ENCODE measurements at places on chromosomes 5 and 9. TPM values are rescaled to one million over a fixed set of nuclear protein-coding genes. Genes with fewer than 3 reads are reported as not detected.

DNA sequence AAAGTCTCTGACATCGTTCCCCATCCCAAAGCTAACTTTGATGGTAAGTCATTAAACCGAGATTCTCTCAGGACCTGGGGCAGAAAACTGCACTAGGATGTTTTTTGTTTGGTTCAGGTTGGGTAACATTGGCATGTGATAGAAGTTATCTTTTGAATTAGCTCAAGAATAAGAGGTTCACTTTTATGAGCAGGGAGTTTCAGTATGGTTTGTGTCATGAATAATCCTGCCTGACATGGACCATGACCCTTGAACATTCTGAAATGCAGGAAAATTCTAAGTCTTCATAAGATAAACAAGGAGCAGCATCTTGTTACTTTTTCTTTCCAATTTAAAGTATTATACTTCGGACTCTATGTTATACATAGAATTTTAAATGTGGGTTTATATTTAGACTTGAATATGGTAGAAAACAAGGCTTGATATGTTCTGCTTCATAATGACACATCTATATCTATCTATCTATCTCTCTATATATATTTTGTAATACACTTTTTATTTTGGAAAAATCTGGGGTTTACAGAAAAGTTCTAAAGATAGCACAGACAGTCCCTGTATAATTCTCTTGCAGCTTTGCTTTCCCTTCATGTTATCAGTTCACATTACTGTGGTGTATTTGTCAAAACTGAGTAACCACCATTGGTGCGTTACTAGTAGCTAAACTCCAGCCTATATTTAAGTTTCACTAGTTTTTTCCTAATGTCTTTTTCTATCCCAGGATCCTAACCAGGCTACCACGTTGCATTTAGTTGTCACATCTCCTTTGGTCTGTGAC is 102.7 kb upstream of the TAF11L2 start:
- no peak overlapping the region for H3K4me3 ChIP-seq
- no peaks in the 10 kb centered on the region for H3K4me1 ChIP-seq
- H3K27me3 ChIP-seq = no peaks in the 10 kb centered on the region
- no peaks in the 10 kb centered on the region for H3K36me3 ChIP-seq
- H3K27ac ChIP-seq = no peak overlapping the region

- no peak for DNase-seq
- no peak overlapping the region for H3K4me3 ChIP-seq
- no peak overlapping the region for H3K27ac ChIP-seq
- no peaks in the 10 kb centered on the region for H3K36me3 ChIP-seq
Measured at GRCh38 chr9:90112788-90113187, 508.0 kb downstream of the GADD45G start.

GRCh38 chr5:159230657-159231056 is 21.3 kb upstream of the RNF145 start:
- H3K4me3 ChIP-seq = no peak overlapping the region
- no peak for DNase-seq
- H3K27ac ChIP-seq = no peak overlapping the region
- H3K27me3 ChIP-seq = no peaks in the 10 kb centered on the region
- H3K36me3 ChIP-seq = no peaks in the 10 kb centered on the region
- no peaks in the 10 kb centered on the region for H3K4me1 ChIP-seq

GRCh38 chr9:89471390-89471789 is 26.5 kb downstream of the SEMA4D start:
- no peak overlapping the region for H3K27ac ChIP-seq
- no peak overlapping the region for H3K4me3 ChIP-seq
- no peak for DNase-seq
- no peaks in the 10 kb centered on the region for H3K4me1 ChIP-seq

DNA sequence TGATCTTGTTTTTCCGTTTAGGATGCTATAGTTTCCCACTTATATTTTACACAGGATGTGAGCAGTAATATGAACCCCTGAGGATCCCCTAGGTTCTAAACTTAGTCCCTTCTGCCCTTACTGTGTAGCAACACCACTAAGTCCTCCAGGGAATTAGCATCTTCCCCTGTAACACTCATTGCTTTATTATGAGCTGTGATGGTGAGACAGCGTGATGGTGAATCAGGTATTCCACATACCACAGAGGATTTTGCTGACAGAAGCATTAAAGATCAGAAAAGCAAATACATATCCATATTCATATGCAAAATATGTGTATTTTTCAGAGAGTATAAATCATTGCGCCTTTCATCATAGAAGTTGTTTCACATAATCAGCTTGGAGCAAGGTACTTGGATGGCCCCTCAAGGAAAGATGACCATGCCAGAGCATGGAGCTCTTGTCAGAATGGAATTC is 317.0 kb downstream of the ICE1 start:
- H3K4me1 ChIP-seq = no peaks in the 10 kb centered on the region
- H3K4me3 ChIP-seq = no peak overlapping the region
- DNase-seq = no peak
- H3K27me3 ChIP-seq = no peaks in the 10 kb centered on the region

GRCh38 chr9:91004992-91005391 is 203.4 kb downstream of the SYK start:
- no peaks in the 10 kb centered on the region for H3K36me3 ChIP-seq
- no peaks in the 10 kb centered on the region for H3K27me3 ChIP-seq
- H3K4me3 ChIP-seq = no peak overlapping the region

GRCh38 chr5:142798099-142798770 is 28.1 kb downstream of the ARHGAP26 start:
- no peaks in the 10 kb centered on the region for H3K27me3 ChIP-seq
- H3K4me1 ChIP-seq = no peaks in the 10 kb centered on the region
- H3K36me3 ChIP-seq = no peaks in the 10 kb centered on the region
- no peak overlapping the region for H3K27ac ChIP-seq
- DNase-seq = no peak

- no peak overlapping the region for H3K4me3 ChIP-seq
- H3K27ac ChIP-seq = no peak overlapping the region
- H3K36me3 ChIP-seq = no peaks in the 10 kb centered on the region
- no peaks in the 10 kb centered on the region for H3K4me1 ChIP-seq
- no peaks in the 10 kb centered on the region for H3K27me3 ChIP-seq
Measured at GRCh38 chr5:160173-160510, 31.2 kb upstream of the LRRC14B start.

GRCh38 chr5:97172227-97172626 is 10.8 kb downstream of the RIOK2 start:
- no peak overlapping the region for H3K27ac ChIP-seq
- H3K27me3 ChIP-seq = no peaks in the 10 kb centered on the region
- no peak for DNase-seq
- no peaks in the 10 kb centered on the region for H3K4me1 ChIP-seq

- H3K27ac ChIP-seq = no peak overlapping the region
- DNase-seq = no peak
- no peaks in the 10 kb centered on the region for H3K27me3 ChIP-seq
- H3K4me3 ChIP-seq = no peak overlapping the region
Measured at GRCh38 chr5:164090358-164090757, 584.9 kb downstream of the MAT2B start.

GRCh38 chr5:42950456-42951292 is 89.4 kb downstream of the ANXA2R start:
- H3K27ac ChIP-seq = peak overlapping the region; percentile 81
- H3K4me1 ChIP-seq = no peaks in the 10 kb centered on the region
- H3K4me3 ChIP-seq = peak overlapping the region; percentile 10
- DNase-seq = peak; percentile 51

GRCh38 chr5:151671950-151672349 is 14.8 kb downstream of the SPARC start:
- peak overlapping the region; percentile 100 for H3K27ac ChIP-seq
- no peaks in the 10 kb centered on the region for H3K36me3 ChIP-seq
- no peaks in the 10 kb centered on the region for H3K27me3 ChIP-seq
- no peak overlapping the region for H3K4me3 ChIP-seq

- no peak for DNase-seq
- peaks cover 15% of the 10 kb centered on the region for H3K4me1 ChIP-seq
- no peaks in the 10 kb centered on the region for H3K27me3 ChIP-seq
- H3K36me3 ChIP-seq = no peaks in the 10 kb centered on the region
- no peak overlapping the region for H3K27ac ChIP-seq
Measured at GRCh38 chr9:116450378-116451139, 236.5 kb upstream of the TRIM32 start.

DNA sequence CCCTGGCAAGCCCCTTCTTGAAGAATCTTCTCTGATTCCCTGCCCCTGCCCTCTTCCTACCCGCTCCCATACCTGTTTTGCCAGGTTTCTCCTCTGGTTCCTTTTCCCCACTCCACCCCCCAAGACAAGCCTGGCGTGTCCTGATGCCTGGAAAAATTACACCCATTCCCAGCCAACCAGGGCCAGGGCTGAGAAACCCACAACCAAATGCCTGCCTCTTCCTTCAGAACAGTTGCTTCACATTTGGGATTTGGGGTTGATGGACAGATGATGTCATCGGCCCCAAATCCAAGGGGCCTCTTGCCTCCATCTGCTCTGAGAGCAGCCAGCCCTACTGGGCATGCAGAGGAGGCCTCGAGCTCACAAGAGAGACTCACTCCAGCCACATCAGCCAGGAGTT is 8.8 kb upstream of the NEK6 start:
- H3K27ac ChIP-seq = no peak overlapping the region
- no peaks in the 10 kb centered on the region for H3K4me1 ChIP-seq
- no peaks in the 10 kb centered on the region for H3K27me3 ChIP-seq
- no peak for DNase-seq

DNA sequence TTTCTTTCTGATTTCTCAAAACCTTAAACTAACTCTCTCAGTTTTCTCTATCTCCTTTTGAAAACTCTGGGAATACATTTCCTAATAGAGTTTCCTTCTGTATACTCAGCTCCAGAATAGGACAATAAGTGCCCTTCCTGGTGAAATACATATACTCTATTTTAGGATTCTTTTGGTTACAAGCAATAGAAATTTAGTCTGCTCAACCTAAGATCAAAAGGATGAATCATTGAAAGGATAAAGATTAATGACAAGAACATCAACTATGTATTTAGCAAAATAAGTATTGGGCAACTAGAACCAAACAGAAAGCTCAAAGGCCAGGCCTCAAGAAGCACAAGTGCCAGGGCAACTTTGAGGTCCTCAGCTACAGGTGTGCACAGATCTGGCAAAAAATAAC is 127.1 kb downstream of the ADAMTSL1 start:
- H3K4me3 ChIP-seq = no peak overlapping the region
- no peaks in the 10 kb centered on the region for H3K36me3 ChIP-seq
- no peaks in the 10 kb centered on the region for H3K27me3 ChIP-seq

DNA sequence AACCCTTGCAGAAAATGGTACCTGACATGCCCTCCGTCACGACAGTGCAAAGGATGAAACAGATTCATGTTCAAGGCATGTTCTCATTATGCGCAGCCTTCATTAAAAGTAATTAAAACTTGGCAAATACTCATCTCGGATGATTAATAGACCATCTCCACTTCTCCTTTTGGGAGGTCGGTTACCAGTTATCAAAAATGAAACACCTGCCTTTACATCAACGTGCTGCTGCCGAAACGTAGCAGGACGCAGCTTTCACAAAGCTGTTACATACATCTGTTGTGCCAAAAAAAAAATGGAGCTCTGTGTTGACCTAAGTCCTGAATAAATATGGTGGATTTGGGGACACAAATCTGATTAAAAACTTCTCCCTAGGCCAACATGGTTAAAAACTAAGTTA is 75.7 kb downstream of the PTCH1 start:
- no peak overlapping the region for H3K27ac ChIP-seq
- H3K4me3 ChIP-seq = no peak overlapping the region
- no peaks in the 10 kb centered on the region for H3K36me3 ChIP-seq

DNA sequence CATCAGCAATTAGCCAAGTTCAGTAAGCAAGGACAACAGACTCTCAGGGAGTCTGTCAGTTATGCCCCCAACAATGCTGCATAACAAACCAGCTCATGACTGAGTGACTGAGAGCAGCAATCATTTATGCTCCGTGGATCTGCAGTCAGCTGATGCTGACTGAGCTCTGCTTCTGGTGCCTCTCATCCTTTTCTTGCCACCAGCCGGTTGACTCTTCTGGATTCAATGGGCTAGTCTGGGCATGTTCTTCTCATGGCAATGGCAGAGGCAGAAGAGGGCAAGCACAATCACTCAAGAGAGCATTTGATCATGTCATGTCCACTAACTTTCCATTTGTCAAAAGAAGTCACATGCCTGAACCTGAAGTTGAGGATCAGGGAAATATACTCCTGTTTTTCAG is 157.0 kb upstream of the NTRK2 start:
- no peak for DNase-seq
- H3K4me3 ChIP-seq = no peak overlapping the region
- H3K27me3 ChIP-seq = no peaks in the 10 kb centered on the region
- no peaks in the 10 kb centered on the region for H3K36me3 ChIP-seq
- H3K4me1 ChIP-seq = no peaks in the 10 kb centered on the region

PAEP gene
- total RNA-seq = not detected

ACTBL2 gene
- total RNA-seq = not detected

FBXL7 gene
- total RNA-seq = 37.0 TPM

UNC5A gene
- total RNA-seq = not detected

TCOF1 gene
- 21.4 TPM for total RNA-seq

SIT1 gene
- total RNA-seq = not detected

TNC gene
- 239 TPM for total RNA-seq

CENPK gene
- total RNA-seq = 1.3 TPM
